Stromal cell of bone marrow (primary cell): ENCODE measurements at places on chromosomes 12 and 14.
A peak's percentile ranks its signal among the peaks of the same experiment; 100 is the strongest.

GRCh38 chr14:33206981-33207380, 268.3 kb downstream of the NPAS3 start:
- no peak for DNase-seq

GRCh38 chr14:95667249-95667693, 19.0 kb upstream of the TCL1B start:
- DNase-seq, result no peak

DNA sequence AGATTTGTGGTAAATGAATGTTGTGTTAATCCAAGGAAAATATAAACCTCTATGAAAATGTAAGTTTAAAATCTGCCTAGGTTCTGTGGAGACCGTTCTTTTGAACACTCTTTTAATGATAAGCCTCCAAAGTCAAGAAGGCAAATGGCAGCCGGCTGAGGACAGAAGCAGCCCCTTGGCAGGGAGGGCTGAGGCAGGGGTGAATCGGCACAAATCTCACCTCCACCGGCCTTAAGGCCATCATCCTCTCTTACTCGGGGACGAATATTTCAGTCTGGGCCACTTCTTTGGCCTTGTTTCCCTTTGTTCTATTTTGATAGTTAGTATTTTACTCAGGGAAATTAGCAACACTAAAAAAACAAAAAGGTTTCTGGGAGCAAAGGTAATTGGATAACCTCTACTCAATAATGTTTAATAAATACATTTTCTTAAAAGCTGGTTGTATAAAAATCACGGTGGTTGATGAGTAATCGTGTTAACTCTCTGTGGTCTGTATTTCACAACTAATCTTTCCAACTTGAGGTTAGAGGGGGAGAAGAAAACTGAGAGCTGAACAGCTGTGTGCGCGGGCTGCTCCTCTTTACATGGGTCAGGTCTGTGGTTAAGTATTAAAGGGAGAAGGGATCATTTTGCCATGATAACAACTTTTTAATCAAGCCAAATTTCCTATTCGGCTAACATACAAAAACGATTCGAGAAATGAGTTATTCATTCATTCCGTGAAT, 18.6 kb downstream of the LGMN start:
- peak; percentile 58 for DNase-seq

DNA sequence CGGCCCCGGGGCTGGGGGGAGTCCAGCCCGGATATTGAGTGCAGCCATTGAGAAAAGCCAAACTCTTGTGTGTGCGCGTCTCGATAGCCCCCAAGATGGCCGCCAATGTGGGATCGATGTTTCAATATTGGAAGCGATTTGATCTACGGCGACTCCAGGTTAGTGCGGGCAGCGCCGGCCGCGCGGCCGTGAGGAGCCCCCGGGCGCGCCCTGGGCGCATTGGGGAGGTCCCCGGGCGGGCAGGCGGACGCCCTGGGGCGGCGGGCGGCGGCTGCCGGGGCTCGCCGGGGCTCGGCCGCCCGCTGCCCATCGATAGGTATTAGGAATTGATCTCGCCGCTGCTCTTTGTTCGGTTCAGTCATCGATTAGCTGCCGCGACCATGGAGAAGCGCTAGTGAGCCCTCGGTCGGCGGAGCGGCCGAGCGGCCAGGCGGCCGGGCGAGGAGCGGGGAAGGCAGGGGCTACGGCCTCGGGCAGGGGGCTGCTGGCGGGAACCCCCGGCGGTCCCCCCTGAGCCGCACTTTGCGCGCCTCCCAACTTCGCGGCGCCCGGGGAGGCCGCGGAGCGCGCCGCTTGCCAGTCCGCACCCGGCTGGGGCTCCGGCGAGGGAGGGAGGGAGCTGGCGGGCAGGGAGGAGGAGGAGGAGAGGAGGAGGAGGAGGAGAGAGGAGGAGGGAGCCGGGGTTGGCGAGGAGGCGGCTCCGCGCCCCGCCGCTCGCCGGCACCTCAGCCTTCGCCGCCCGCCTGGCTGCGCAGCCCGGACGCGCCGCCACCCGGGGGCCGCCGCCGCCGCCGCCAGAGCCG, 113.9 kb upstream of the MYL2 start:
- DNase-seq, result no peak

DNA sequence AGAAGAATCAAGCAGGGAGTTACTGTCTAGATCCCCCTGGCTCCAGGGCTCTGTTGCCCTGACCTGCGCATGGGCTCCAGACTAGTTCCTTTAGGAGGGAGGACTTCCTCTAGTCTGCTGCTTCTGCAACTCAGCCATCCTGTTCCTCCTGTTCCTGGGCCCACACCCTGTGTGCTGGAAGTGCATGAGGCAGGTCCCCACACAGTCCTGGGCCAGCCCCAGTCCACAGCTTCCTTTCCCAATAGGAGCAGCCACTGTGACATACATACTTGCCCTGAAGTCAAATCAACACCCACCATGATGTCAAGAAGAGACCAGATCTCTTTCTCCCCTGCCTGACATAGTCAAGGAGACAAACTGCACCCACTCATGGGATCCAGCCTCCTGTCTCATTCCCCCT, 1.3 kb downstream of the SDR9C7 start:
- no peak for DNase-seq
